Type B pancreatic cell (in vitro differentiated cells): ENCODE measurements at places on chromosomes 5 and 9. TPM values are rescaled to one million over a fixed set of nuclear protein-coding genes. Genes with fewer than 3 reads are reported as not detected.

DNA sequence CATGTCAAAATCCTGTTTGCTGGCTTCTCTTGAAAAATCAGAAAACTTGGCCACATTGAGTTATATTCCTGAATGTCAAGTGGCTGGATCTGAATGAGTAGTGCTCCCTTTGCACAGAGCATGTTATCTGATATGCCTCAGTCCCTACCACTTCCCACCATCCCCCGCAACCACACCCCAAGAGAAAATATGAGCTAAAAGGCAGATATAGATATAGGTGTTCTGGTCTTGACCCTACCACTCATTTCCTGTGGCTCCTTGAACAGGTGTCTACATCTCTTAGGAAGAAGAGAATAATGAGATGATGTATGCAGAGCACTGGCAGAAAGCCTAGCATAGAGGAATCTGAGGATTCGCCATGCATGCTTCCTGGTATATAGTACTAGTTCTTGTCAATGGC, 6.6 kb upstream of the CYSTM1 start:
- H3K4me1 ChIP-seq, result peaks cover 15% of the 10 kb centered on the region
- H3K36me3 ChIP-seq, result no peaks in the 10 kb centered on the region
- no peak overlapping the region for H3K27ac ChIP-seq
- peak; percentile 15 for DNase-seq
- no peak overlapping the region for H3K4me3 ChIP-seq

Gene CTXN3
- 0.29 TPM in 1 of 2 replicates, not detected in the other for total RNA-seq

GRCh38 chr9:93262537-93263310, 78.8 kb downstream of the WNK2 start:
- DNase-seq, result peak; percentile 60
- H3K27ac ChIP-seq, result no peak overlapping the region
- H3K4me1 ChIP-seq, result no peaks in the 10 kb centered on the region
- H3K4me3 ChIP-seq, result no peak overlapping the region

GRCh38 chr9:75993434-75993833, 103.0 kb downstream of the PCSK5 start:
- H3K4me1 ChIP-seq, result peaks cover 22% of the 10 kb centered on the region
- DNase-seq, result no peak
- H3K27me3 ChIP-seq, result peaks cover 5% of the 10 kb centered on the region
- H3K27ac ChIP-seq, result no peak overlapping the region
- peaks cover 25% of the 10 kb centered on the region for H3K36me3 ChIP-seq
- no peak overlapping the region for H3K4me3 ChIP-seq

Gene GPR21
- 0.46 and 1.1 TPM in 2 replicates for total RNA-seq

DNA sequence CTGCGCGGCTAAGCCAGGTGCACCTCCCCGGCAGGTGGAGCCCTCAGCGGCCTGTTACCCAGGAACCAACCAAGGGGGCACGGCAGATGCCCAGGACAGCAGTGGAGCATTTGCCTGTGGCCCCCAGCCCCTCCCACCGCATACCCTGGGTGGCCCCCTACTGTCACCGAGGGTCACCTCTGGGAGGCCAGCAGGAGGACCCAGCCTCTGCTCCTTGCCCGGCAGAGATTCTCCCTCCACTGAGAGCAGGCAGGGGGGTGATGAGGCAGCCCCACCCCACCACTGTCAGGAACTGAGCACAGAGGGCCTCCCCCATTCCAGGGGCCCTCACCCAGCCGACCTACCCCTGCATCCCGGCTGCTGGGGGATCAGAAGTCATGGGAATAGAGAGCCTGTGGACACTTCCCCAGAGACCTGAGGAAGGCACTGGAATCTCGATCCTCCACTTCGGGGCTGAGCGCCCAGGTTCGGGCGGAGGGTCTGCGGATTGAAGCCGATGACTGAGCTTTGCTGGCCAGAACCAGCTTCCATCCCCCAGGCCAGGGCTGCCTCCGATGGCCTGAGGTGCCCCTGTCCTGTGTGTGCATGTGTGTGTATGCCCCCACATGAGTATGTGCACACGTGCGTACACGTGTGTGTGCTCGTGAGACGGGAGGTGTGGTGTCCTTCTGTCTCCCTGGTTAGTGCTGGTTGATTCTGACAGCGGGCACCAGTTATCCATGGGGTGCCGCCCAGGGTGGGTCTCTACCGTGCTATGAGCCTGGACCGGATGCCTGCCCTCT, at the start of gene QRFP:
Gene QRFP (minus strand): TSS at position 580 of the 782 bp plus-strand sequence. CDS start 2,974 bp downstream, outside the sequence.
- peaks cover 4% of the 10 kb centered on the region for H3K27me3 ChIP-seq
- no peak for DNase-seq
- H3K4me3 ChIP-seq, result no peak within 1 kb of the TSS
- H3K36me3 ChIP-seq, result no peaks in the 10 kb centered on the region

DNA sequence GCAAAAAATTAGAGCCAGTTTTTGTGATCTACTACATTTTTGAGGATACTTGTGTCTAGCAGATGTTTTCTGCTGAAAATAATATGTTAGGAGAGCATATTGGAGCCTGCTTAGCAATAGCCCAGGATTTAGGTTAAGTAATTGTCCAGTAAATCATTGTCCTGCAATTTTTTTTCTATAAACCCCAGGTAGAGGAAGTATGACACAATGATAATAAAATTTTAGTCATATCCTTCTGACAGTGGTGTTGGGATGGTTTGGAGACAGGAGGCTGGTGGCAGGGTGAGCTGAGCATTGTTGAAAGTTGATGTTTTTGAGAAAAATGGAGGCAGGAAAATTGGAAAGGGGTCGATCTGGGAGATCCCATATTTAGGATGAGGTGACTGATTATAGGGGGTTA, 3.5 kb downstream of the SNCAIP start:
- H3K4me1 ChIP-seq, result peaks cover 24% of the 10 kb centered on the region
- DNase-seq, result no peak
- H3K36me3 ChIP-seq, result peaks cover 8% of the 10 kb centered on the region
- H3K27ac ChIP-seq, result no peak overlapping the region
- H3K27me3 ChIP-seq, result peaks cover 38% of the 10 kb centered on the region
- no peak overlapping the region for H3K4me3 ChIP-seq

GRCh38 chr9:105459336-105459735, 11.5 kb downstream of the FSD1L start:
- H3K36me3 ChIP-seq, result peaks cover 9% of the 10 kb centered on the region
- no peak overlapping the region for H3K4me3 ChIP-seq
- no peaks in the 10 kb centered on the region for H3K27me3 ChIP-seq
- no peak for DNase-seq

GRCh38 chr9:36441966-36442365, 41.9 kb upstream of the RNF38 start:
- H3K4me3 ChIP-seq, result no peak overlapping the region
- H3K4me1 ChIP-seq, result peaks cover 27% of the 10 kb centered on the region
- H3K27me3 ChIP-seq, result no peaks in the 10 kb centered on the region
- peaks cover 5% of the 10 kb centered on the region for H3K36me3 ChIP-seq
- DNase-seq, result no peak

DNA sequence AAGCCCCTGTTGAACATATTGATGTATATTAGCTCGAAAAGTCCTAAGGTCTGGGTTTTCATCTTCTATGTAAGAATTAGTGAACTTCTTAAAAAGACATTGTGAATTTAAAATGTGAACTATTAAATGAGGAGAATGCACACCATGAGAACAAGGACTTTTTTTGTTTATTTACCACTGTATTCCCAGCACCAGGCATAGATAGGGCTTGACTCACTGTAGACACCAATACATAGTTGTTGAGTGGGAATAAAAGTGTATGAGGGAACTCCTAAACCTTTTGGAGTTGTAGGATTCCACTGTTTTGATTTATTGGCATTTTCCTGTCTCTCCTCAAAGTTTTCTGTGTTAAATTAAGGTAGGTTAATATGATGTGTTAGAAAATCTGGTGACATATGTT, 40.3 kb downstream of the NNT start:
- no peak overlapping the region for H3K27ac ChIP-seq
- H3K4me3 ChIP-seq, result no peak overlapping the region
- no peaks in the 10 kb centered on the region for H3K27me3 ChIP-seq
- no peaks in the 10 kb centered on the region for H3K36me3 ChIP-seq
- DNase-seq, result no peak

DNA sequence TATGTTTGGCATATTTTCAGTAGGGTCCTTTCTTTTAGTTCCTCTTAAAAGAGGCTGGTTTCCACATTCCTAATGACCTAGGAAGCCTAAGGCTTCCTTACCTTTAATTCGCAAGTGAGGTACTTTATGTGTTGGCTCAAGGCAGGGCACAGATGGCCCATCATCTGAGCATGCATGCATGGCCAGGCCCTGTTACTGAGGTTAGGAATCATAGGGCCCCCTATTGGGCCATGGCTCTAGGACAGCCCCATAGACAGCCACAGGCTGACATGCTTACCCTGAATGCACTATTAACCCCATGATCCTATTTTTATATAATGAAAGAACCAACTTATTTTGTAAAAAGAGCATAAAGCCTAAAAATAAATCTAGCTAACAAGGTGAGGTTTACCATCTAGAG, 271.4 kb downstream of the ELAVL2 start:
- no peak overlapping the region for H3K27ac ChIP-seq
- no peak for DNase-seq
- H3K4me1 ChIP-seq, result peaks cover 10% of the 10 kb centered on the region
- H3K27me3 ChIP-seq, result no peaks in the 10 kb centered on the region
- H3K4me3 ChIP-seq, result no peak overlapping the region

Gene ZNF354B
- 20.2 and 27.8 TPM in 2 replicates for total RNA-seq
